Astrocyte of the spinal cord (primary cell): ENCODE measurements at places on chromosomes 13 and 19.

DNA sequence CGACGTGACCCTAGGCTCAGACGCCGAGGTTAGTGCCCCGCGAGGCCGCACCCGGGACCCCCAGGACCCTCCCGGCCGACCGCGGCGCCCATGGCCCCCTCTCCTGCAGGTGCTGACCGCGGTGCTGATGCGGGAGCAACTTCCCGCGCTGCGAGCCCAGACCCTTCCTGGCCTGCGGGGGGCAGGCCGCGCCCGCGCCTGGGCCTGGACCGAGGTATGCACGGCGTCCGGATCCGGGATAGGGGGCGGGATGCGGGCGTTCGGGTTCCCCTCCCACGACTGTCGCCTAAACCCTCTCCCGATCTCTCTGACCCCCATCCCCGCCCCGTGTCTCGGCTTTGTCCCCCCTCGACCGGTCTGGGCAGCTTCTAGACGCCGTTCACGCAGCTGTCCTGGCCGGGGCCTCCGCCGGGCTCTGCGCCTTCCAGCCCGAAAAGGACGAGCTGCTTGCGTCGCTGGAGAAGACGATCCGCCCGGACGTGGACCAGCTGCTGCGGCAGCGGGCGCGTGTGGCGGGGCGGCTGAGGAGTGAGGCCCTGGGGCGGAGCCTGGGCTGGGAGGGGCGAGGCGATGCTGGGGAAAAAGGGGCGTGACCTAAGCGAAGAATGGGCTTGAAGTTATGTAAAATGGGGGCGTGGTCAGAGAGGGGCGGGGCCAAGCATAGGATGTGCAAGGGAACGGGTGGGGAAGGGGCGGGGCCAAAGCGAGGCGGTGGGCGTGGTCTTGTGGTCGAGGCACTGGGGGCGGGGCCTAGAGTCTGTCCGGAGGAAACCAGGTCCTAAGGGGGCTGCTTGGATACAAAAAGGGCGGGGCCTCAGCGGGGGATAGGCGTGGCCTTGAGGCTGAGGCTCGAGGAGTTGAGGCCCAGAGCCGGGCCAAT is 16.0 kb upstream of the COLGALT1 start:
- DNase-seq, result peak; percentile 93

DNA sequence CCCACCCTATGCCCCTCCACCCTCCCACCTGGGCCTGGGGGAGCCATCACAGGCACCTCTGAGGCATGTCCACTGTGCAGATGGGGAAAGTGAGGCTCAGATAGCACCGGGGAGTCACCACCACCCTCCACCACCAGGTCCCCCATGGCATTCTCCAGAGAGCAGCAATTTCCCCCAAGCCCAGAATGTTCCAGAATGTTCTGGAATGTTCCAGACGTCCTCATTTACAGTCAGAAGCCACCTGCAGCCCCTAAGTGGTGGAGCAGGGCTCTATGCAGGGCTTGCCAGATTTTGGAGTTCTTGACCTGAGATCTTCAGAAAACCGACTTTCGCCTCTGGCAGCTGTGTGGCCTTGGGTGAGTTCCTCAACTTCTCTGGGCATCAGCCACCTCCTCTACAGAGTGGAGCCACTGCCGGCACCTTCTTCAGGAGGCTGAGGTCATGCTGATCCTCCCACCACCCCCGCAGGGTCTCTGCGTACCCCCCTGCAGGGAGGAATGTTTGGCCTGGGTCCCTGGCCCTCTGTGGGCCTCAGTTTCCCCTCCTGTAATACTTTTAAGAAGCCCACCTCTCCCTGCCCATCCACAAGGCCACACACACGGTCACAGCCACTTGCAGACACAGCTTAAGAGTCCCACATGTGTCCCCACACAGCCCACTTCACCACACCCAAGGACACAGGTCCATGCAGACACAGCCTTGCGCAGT is 6.2 kb downstream of the FUT5 start:
- DNase-seq, result no peak

DNA sequence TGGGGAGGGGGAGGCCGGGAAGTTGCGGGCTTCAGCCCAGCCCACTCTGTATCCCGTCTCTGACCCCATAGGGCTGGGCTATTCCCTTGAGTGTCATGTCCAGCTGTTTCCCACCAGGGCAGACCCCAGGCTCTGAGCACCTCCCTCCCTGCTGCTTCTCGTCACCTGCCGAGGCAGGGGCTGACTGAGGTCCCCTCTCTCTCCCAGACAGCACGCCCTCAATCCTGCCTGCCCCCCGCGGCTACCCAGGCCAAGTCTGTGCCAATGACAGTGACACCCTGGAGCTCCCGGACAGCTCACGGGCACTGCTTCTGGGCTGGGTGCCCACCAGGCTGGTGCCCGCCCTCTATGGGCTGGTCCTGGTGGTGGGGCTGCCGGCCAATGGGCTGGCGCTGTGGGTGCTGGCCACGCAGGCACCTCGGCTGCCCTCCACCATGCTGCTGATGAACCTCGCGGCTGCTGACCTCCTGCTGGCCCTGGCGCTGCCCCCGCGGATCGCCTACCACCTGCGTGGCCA is 625 bp downstream of the F2RL3 start:
- DNase-seq, result no peak

- DNase-seq, result no peak
Measured at GRCh38 chr13:103284466-103284865, 218.2 kb upstream of the SLC10A2 start.

DNA sequence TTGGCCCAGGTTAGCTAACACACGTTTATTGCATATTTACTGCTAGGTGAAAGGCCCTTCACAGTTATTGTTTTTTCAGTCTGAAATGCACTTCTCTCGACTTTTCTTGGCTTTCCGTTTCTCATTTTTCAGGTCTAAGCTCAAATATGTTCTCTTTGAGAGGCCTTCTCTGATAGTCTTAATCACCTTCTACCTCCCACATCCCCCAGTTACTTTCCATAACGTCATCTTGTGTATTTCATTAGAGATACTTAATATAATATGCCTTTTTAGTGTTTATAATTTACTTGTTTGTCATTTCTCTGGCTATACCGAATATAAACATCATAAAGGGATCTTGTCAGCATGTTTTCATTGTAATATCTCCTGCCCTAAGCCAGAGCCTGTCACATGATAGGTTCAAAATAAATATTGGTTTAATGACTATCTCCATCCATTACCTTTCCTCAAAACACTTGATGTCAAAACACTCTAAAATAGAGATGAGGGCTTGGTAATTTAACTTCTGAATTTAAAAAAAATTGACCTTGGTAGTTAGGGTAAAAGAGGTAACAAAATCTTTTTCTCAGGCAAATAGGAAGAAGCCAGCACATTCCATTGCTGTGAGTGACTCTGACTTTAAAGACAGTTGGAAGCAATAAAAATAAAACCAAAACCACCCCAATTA is 168.6 kb upstream of the RFC3 start:
- DNase-seq, result peak; percentile 10

DNA sequence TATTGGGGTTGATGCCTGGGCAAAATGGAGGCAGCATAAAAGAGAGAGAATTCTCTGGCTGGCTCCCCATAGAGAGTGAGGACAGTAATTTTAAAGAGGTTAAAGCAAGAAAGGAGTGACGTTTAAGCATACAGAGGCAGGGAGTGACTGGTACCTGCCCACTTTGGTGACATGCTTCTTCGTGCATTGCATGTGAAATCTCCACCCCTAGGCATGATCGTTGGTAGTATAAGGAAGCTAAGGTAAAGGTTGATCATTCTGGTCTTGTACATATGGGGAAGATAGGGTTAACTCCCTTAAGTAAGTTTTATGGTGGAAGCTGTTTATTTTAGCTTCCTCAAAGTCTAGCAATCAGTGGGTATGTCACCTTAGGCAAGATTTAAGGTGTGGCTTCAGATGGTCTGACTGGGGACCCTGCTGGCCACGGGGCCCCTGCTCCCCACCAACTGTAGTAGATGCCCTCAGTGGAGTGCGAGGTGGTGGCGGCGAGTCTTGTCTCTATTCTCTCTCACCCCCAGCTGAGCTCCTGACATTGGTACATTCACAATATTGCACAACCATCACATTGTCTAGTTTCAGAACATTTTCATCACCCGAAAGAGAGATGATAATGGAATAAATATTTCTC is 797.5 kb upstream of the SPRY2 start:
- DNase-seq, result no peak

GRCh38 chr13:73036566-73036965 is 22.2 kb upstream of the KLF5 start:
- no peak for DNase-seq
